ENCODE measurements at places on chromosomes 7 and 10. TPM values are rescaled to one million over a fixed set of nuclear protein-coding genes. Genes with fewer than 3 reads are reported as not detected.

- no peak for DNase-seq
These were observed 37.0 kb downstream of the NRAP start for GRCh38 chr10:113626809-113627355.

The ADAM12 gene
- total RNA-seq = 7.1 TPM

GRCh38 chr10:121838931-121839330 is 88.9 kb downstream of the ATE1 start:
- no peak for DNase-seq

GRCh38 chr10:60043561-60044241 is 137.3 kb upstream of the CCDC6 start:
- no peak for DNase-seq

DNA sequence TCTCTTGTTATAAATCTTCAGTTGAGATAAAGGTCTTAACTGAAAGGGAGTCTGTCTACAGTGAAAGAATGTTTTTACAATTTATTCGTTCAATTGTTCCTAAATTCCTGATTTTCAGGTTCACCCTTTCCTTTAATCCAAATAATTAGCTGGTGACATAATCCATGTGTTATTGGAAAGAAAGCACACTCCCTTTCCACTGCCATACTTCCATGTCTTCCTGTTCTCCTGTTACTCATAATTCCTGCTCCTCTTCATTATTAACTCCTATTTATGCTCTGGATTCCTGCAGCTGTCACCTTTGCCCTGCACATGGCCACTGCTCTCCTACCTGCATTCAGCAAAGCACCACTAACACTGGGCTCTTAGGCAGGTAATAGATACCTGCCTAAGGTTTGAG is 40.0 kb upstream of the FAM3C start:
- no peak for DNase-seq

The CYP51A1 gene
- total RNA-seq = 67.9 TPM

The C7orf57 gene
- 0.62 TPM for total RNA-seq

DNA sequence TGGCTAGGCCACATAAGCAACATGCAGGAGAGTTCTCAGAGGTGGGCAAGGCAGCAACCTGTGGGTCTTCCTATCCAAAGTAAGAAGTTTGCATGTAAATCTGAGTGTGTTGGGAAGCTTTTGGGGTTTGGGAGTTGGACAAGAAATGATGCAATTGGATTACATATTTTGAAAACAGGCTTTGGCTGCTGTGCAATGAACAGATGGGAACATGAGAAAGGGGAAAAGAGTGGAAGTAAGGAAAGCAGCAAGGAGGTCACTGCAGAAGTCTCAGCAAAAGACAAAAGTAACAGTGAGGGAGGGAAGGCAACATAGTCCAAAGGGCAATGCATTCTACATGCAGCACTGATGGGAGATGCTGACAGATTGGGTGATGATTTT is 61.1 kb upstream of the C10orf90 start:
- DNase-seq = no peak

Data from A172 (cell line).